ENCODE measurements at places on chromosomes 7 and 10. TPM values are rescaled to one million over a fixed set of nuclear protein-coding genes. Genes with fewer than 3 reads are reported as not detected.

The GIMAP7 gene
- total RNA-seq = not detected

The IGFBP3 gene
- total RNA-seq = 29,310 TPM

The LGI1 gene
- total RNA-seq = not detected

The MYOF gene
- 256 TPM for total RNA-seq

The CD36 gene
- total RNA-seq = 1.3 TPM

The OR2A1 gene
- 0.13 TPM for total RNA-seq

The PODXL gene
- 42.7 TPM for total RNA-seq

The ACBD7 gene
- total RNA-seq = 0.13 TPM

DNA sequence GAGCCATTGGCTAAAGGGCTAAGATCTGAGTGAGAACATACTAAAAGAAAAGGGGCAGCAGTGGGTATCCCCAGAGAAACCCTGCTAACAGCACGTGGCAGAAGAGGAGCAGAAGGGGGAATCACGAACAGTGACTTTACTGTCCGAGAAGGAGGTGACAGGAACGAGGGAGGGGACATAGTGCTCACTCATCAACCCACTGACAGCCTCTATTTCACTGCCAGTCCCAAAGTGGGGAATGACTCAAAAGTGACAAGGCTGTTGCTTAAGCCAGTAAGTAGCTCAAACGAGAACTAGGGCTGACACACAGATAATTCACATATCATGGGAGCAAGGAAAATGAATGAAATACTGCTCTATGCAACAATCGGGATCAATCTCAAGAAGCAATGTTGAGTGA is 92.7 kb downstream of the RSU1 start:
- DNase-seq = no peak

DNA sequence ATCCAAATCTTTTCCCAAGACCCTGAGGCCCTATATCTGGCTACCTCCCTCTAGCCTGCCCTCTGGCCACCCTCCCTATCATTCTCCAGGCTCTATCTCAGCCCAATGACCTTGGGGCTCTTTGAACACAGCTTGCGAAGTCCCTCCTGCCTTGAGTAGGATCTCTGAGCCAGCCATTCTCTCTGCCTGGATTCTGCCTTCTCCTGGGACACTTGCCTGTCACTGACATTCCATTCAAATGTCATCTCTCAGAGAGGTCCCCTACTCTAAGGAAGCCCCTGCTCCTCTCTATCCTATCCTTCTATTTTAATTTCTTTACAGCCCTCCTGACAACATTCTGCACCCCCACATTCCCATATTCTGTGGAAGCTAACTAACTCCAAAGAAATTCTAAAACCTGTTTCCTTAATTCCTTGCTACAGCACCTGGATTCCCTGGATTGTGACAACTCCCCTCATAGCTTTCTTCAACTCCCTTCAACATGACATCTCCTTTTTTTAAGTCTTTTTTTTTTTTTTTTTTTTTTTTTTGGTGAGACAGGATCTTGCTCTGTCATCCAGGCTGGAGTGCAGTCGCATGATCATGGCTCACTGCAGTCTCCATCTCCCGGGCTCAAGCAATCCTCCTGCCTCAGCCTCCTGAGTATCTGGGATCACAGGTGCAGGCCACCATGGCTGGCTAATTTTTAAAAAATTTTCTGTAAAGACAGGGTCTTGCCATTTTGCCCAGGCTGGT is 81.0 kb upstream of the ASAH2 start:
- no peak for DNase-seq

- no peak for DNase-seq
These were observed 84.0 kb upstream of the SMNDC1 start for GRCh38 chr10:110388687-110389052.

GRCh38 chr7:82384779-82385178 is 58.8 kb downstream of the CACNA2D1 start:
- no peak for DNase-seq

- DNase-seq = no peak
These were observed 269.3 kb downstream of the DNAJB6 start for GRCh38 chr7:157606140-157606539.

GRCh38 chr10:49819234-49819958 is 57.3 kb upstream of the OGDHL start:
- DNase-seq = no peak

DNA sequence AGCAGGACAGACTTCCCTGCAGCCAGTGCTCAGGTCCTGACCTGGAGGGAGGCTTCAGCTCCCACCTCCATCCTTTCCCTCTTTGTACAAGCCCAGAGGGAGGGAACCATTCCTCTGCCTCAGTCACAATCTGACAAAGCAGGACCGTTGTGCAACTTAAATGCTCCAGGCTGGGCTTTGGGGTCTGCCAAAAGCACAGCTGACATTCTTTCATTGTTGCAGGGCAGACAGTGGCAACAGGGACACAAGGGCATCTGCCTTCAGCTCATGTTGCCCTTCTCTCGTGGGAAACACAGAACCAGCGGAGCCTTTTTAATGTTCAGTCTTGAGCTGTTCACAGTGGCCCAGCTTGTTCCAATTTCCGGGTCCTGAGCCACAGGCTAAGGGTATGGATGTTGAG is 155.7 kb upstream of the TNS3 start:
- no peak for DNase-seq

- DNase-seq = no peak
These were observed 425 bp upstream of the MTG1 start for GRCh38 chr10:133393401-133394063.

DNA sequence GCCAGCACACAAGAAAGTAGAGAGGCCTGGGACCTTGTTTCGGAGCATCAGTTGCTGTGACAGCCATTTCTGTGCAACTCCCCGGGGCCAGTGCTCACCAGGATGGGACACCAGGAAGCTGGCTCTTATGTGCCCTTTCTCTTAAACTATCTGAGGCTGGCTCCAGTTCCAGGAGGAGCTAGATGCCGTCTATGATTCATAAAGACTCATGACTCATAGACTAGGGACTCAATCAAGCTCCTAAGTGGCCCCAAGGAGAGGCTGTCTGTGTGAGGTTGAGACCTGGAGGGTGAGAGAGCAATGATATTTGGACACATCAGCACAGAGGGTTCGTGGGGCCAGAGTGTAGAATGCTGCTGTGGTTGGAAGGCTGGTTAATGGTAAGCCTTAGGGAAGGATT is 580.1 kb downstream of the CCSER2 start:
- DNase-seq = no peak

- no peak for DNase-seq
These were observed 816.9 kb upstream of the POT1 start for GRCh38 chr7:125746510-125746909.

- no peak for DNase-seq
These were observed 23.4 kb upstream of the NME8 start for GRCh38 chr7:37825038-37825437.

- DNase-seq = peak; percentile 50
These were observed 1.4 kb upstream of the TSPAN15 start for GRCh38 chr10:69449841-69450240.

GRCh38 chr10:76404531-76404930 is 973.1 kb downstream of the LRMDA start:
- no peak for DNase-seq
